ENCODE measurements at places on chromosomes 13 and 19. TPM values are rescaled to one million over a fixed set of nuclear protein-coding genes. Genes with fewer than 3 reads are reported as not detected.

GRCh38 chr13:74158571-74159352, 24.6 kb upstream of the KLF12 start:
- no peak overlapping the region for H3K27ac ChIP-seq
- no peaks in the 10 kb centered on the region for H3K36me3 ChIP-seq
- no peak for DNase-seq
- no peak overlapping the region for H3K4me3 ChIP-seq

DNA sequence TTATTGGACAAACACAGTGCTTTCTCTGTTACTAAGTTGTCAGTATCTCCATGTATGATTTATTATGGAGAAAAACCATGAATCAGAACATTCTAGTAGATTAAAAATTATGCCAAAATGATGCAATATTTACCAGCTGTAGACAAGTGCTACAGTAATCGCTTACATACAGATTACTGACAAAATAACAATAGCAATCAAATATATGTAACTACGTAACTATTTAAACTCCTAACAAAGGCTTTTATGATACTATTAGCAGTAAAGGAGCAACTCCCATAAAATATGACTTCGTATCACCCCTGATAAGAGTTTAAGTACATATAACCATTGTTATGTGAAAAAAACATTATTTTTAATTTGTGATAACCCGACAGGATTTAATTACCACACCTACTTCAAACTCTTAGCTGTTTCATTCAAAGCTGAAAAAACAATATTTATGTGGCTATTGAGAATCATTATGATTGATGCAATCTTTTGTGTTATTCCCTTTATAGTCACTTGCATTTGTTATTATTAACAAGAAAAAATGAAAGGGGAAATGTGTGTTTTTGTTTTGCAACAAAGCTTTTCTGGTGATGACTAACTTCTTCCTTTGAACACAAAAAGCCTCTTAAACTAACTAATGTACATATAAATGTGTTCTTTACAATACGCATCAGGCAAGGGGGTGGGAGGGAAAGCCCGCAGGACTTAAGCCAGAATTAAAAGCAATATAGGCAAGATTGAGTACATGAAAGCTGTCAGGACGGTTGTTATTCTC, 147.4 kb downstream of the ABCC4 start:
- H3K4me1 ChIP-seq = no peaks in the 10 kb centered on the region
- H3K4me3 ChIP-seq = no peak overlapping the region

GRCh38 chr19:12833738-12834565, 427 bp downstream of the RTBDN start:
- H3K4me1 ChIP-seq = peaks cover 35% of the 10 kb centered on the region
- H3K4me3 ChIP-seq = no peak overlapping the region

- no peaks in the 10 kb centered on the region for H3K36me3 ChIP-seq
- H3K27me3 ChIP-seq = no peaks in the 10 kb centered on the region
- H3K4me1 ChIP-seq = no peaks in the 10 kb centered on the region
- no peak overlapping the region for H3K27ac ChIP-seq
Observed at GRCh38 chr13:93927431-93927830, 552.1 kb downstream of the DCT start.

- H3K4me3 ChIP-seq = no peak overlapping the region
- DNase-seq = no peak
- H3K4me1 ChIP-seq = peaks cover 4% of the 10 kb centered on the region
- H3K27ac ChIP-seq = no peak overlapping the region
- no peaks in the 10 kb centered on the region for H3K36me3 ChIP-seq
Observed at GRCh38 chr19:19552798-19553197, 14.7 kb downstream of the CILP2 start.

DNA sequence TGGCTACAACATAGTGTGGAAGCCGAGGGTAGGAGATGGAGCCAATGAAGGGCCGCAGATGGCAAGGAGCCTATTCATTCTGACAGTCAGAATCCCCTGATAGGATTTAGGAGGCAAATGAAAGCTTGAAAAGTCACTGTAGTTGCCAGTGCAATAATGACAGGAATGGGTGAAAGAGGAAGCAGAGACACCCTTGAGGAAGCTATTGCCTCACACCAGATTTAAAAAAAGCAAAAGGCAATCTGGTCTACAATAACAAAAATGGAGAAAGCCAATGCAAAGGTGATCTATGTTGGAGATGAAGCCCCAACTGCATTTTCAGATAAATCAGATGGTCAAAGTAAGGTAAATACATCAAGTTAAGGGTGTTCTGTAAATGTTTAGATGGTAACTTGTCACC, 158.5 kb downstream of the TUBA3C start:
- no peaks in the 10 kb centered on the region for H3K27me3 ChIP-seq
- H3K36me3 ChIP-seq = no peaks in the 10 kb centered on the region
- no peak overlapping the region for H3K4me3 ChIP-seq
- no peak overlapping the region for H3K27ac ChIP-seq
- DNase-seq = no peak

DNA sequence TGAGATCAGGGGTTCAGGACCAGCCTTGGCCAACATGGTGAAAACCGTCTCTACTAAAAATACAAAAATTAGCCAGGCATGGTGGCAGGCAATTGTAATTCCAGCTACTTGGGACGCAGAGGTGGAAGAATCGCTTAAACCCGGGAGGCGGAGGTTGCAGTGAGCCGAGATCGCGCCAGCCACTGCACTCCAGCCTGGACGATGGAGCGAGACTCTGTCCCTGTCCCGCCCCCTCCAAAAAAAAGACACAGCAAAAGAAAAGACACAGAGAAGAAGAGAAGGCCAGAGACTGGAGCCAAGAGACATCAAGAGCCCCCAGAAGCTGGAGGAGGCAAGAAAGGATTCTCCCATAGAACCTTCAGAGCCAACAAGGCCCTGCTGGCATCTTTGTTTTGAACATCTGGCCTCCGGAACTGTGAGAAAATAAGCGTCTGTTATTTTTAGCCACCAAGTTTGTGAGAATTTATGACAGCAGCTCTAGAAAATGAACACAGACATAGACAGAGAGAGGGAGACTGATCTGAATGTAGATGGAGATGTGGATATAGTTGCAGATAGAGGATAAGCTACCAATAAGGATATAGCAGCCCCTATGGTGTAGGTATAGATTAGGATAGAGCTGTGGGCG, 25.7 kb upstream of the PNMA8B start:
- H3K27me3 ChIP-seq = no peaks in the 10 kb centered on the region
- no peak for DNase-seq
- peaks cover 54% of the 10 kb centered on the region for H3K4me1 ChIP-seq
- H3K27ac ChIP-seq = no peak overlapping the region
- no peaks in the 10 kb centered on the region for H3K36me3 ChIP-seq

GRCh38 chr13:109422161-109422560, 364.2 kb downstream of the IRS2 start:
- H3K4me3 ChIP-seq = no peak overlapping the region
- H3K36me3 ChIP-seq = no peaks in the 10 kb centered on the region
- no peaks in the 10 kb centered on the region for H3K27me3 ChIP-seq
- no peak for DNase-seq
- no peaks in the 10 kb centered on the region for H3K4me1 ChIP-seq

DNA sequence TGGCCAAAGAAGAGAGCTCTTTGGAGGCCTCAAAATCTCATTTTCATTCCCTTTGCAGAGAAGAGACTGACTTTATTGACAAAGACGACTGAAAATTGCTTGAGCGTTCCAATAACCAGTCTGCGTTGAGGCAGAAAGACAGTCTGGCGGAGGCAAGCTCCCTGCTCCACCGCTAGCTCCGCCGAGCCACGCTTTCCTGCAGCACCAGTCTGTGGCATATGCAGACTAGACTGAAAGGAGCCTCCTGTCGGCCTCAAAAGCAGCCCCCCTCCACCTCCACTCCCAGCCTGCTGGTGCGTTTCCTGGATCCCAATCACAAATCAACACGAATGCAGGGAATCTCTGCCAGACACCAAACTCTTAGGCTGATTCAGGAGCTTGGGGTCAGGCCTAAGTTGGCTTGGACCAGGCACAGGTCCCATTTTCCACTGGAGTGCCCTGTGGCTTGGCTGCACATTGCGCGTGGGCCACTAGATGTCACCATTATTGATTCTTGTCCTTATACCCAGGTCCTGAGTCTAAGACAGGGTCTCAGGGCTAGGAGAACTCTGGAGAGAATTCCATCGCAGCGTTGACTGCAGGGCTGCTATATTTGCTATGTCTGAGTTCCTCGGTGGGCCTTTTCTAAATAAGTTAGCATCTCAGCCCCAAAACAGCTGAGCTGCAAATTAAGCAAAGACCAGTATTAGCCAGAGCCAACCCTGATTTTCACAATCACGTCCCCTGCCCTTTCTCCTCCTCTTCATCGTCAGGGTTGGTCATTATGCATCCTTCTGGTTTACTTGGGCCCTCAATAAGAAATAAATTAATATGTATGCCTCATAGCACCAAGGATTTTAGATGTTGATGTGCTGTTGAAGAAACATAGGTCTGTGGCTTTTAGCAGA, 5.2 kb upstream of the ZNF507 start:
- H3K36me3 ChIP-seq = no peaks in the 10 kb centered on the region
- H3K27ac ChIP-seq = no peak overlapping the region
- no peak overlapping the region for H3K4me3 ChIP-seq
- no peaks in the 10 kb centered on the region for H3K27me3 ChIP-seq

DNA sequence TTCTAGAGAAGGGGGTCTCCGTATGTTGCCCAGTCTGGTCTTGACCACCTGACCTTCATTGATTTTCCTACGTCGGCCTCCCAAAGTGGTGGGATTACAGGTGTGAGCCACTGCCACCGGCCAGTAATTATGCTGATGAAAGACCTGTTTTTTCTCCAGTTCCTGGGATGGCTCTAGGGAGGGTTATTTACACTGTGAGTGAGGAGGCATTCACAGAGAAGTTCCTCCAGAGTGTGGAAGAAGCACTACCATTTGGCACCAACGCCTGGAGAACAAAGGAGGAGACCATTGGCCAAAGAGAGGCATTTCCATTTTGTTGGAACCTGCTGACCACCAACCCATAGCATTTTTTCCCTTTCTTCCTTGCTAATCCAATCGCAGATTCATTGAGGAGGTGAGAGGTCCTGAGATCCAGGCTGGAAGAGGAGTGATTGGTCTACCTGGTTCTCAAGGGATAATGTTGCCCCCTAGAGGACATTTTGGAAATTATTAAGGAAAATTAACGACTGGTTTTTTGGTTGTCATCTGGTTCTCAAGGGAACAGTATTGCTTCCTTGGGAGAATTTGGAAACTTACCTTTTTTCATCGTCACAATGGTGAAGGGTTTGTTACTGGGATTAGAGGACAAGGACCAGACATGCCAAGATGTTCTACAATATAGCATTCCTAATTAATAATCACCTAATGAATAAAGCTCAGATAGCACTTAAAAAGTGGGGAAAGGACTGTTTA, 5.5 kb upstream of the SAE1 start:
- no peak overlapping the region for H3K27ac ChIP-seq
- H3K36me3 ChIP-seq = no peaks in the 10 kb centered on the region
- H3K4me3 ChIP-seq = no peak overlapping the region

- H3K27me3 ChIP-seq = no peaks in the 10 kb centered on the region
- peak; percentile 31 for DNase-seq
- H3K27ac ChIP-seq = peak overlapping the region; percentile 80
Observed at GRCh38 chr19:19628501-19629134, 598 bp upstream of the LPAR2 start.

DNA sequence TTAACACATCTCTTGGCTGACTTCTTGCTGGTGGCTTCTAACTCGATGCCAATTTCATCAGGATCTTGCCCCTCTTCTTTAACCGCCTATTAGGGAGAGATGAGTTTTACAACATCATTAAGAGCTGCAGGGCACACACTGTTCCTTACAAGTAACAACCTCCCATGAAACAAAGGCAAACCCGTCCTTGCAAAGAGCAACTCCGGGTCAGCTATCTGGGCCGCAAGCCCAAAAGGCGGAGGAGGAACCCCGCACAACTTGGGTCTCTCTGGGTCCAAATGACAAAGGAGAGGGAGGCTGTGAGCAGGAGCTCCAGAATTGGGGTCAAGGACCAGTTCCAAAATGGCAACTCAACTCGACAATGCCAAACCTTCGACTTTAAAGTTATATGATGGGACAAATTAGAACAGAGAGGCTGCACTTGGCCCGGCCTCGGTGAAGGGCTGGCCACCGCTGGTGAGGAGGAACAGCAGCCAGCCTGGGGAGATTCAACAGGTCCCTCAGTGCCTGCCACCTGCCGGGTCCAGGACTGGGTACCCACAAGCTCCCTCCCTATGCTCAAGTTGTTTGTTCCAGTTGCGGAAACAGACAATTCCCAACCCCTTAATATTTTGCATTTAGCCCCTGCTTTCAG, 1.1 kb downstream of the SAFB2 start:
- H3K36me3 ChIP-seq = peaks cover 47% of the 10 kb centered on the region
- H3K4me3 ChIP-seq = peak overlapping the region; percentile 80
- peak overlapping the region; percentile 91 for H3K27ac ChIP-seq
- no peaks in the 10 kb centered on the region for H3K27me3 ChIP-seq
- no peak for DNase-seq

DNA sequence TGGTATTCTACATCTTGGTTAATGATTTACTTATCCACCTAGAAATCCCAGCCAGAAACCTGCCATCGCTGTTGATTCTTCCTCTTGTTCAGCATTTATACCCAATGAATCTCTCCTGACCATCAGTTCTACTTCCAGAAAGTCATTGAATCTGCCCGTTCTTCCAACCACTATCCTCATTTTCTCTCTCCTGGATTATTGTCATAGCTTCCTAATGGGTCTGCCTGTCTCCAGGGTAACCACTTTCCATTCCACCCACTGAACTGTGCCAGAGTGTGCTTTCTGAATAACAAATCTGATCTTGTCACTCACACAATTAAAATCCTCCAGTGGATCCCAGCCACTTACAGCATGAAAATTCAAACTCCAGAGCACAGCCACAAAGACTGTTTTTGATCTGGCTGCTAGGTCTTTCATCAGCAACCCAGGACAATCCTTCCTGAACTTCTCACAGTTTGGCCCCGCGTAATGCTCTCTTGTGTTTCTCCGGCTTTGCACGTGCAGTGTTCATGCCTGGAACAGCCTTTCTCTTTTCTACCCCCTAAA, 330.6 kb downstream of the SPRY2 start:
- no peaks in the 10 kb centered on the region for H3K36me3 ChIP-seq
- H3K27ac ChIP-seq = no peak overlapping the region
- no peaks in the 10 kb centered on the region for H3K27me3 ChIP-seq
- DNase-seq = no peak
- H3K4me3 ChIP-seq = no peak overlapping the region

- H3K4me1 ChIP-seq = no peaks in the 10 kb centered on the region
- H3K4me3 ChIP-seq = no peak overlapping the region
- no peak overlapping the region for H3K27ac ChIP-seq
- no peaks in the 10 kb centered on the region for H3K36me3 ChIP-seq
Observed at GRCh38 chr13:110506859-110507566, 54.5 kb downstream of the RAB20 start.

- H3K27ac ChIP-seq = no peak overlapping the region
- no peak for DNase-seq
- H3K36me3 ChIP-seq = no peaks in the 10 kb centered on the region
- H3K4me1 ChIP-seq = no peaks in the 10 kb centered on the region
- no peak overlapping the region for H3K4me3 ChIP-seq
- H3K27me3 ChIP-seq = no peaks in the 10 kb centered on the region
Observed at GRCh38 chr13:58025821-58026220, 394.3 kb downstream of the PCDH17 start.

Gene ATP7B
- 1.4 TPM for total RNA-seq

Gene FPR1
- total RNA-seq = not detected

Gene NLRP4
- not detected for total RNA-seq

Data from CD4-positive, alpha-beta memory T cell (primary cell).